ENCODE measurements at places on chromosomes 5 and 9.

GRCh38 chr9:127667906-127668305, 38.9 kb upstream of the CFAP157 start:
- no peak for DNase-seq

DNA sequence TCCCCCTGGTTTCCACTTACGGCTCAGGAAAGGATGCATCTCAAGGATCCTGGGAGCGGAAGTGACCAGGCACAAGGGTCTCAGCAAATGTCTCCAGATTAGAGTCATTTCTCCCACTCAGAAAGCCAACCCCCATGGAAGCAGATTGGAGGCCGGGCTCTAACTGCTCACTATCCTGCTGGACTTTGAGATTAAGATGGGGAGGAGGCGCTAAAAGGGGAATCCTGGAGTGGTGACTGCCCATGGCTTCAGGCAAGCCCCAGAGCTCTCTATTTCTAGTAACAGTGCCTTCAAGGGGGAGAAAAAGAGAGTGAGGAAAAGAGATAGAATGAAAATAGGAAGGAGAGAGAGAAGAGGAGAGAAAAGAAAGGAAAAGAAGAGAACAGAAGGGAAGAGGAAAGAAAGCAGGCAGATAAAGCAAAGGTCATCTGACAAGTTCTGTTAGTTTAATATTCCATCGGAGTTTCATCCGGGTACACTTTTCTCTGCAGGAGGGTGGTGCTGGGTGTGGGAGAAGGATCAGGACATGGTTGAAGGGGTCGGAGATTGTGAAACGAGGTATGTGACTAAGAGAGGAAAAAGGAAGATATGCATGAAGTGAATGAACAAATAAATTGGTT, at the start of gene AGXT2:
Gene AGXT2 (minus strand): TSS at position 165 of the 620 bp plus-strand sequence. CDS start 57 bp downstream, at position 108.
- no peak for DNase-seq

GRCh38 chr5:107937204-107937603, 266.5 kb upstream of the EFNA5 start:
- DNase-seq, result no peak

GRCh38 chr5:65624025-65624570, at the start of gene TRIM23:
Gene TRIM23 (minus strand): TSS chr5:65624333. CDS start chr5:65624274, 59 bp downstream.
- DNase-seq, result peak; percentile 97

GRCh38 chr9:110579034-110579861, at the start of gene SVEP1:
Gene SVEP1 (minus strand): TSS chr9:110579741. CDS start chr9:110579543, 198 bp downstream.
- no peak for DNase-seq

DNA sequence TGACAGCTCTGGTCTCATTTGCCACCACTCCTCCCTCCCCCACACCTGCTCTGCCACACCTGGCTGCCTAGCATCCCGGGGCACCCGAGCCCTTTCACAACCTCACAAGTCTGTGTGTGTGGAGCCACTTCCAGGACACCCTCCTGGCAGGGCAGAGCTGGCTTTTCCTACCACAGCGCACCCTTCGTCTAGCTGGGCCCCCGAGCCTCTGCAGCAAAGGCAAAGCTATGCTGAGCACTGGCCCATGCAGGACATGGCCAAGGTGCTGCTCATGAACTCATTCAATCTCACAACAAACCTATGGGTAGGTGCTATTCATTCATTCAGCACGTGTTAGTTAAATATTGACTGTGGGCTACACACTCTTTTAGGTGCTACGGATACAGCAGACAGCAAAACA, 43.4 kb downstream of the DUSP1 start:
- no peak for DNase-seq

DNA sequence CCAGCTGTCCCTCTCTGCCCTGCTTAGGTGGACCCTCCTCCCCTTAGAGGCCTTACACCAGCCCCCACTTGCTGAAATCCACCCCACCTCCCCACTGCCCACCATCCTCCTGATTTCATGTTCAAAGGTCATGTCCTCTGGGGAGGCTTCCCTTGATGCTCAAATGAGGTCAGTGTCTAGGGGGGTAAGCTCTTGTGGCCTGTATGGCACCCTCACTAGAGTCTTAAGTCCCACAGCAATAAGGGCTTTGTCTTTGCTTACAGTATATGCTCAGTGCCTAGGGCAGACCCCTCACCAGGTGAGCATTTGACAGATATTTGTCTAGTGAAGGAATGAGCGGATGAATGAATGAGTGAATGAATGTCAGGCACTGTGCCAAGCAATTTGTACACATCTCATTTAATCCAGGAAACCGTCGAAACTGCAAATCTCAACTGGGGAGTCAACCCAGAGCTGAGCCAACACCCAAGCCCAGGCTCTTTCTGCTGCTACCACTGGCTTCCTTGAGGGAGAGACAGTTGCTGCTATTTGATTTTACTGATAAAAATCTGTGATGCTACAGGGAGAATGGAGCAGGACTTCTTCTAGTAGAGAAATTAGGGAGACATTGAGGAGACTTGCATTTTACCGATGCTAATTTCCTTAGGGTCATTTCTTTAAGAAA, 101.9 kb downstream of the IQGAP2 start:
- DNase-seq, result no peak

GRCh38 chr5:53339962-53340540, 140.4 kb upstream of the FST start:
- no peak for DNase-seq

GRCh38 chr9:16191691-16192402, 639.0 kb downstream of the CCDC171 start:
- DNase-seq, result peak; percentile 51
